Dermis blood vessel endothelial cell (primary cell): ENCODE measurements at places on chromosomes 3 and 15.

GRCh38 chr15:36062357-36062756, 516.4 kb upstream of the DPH6 start:
- no peak for DNase-seq

DNA sequence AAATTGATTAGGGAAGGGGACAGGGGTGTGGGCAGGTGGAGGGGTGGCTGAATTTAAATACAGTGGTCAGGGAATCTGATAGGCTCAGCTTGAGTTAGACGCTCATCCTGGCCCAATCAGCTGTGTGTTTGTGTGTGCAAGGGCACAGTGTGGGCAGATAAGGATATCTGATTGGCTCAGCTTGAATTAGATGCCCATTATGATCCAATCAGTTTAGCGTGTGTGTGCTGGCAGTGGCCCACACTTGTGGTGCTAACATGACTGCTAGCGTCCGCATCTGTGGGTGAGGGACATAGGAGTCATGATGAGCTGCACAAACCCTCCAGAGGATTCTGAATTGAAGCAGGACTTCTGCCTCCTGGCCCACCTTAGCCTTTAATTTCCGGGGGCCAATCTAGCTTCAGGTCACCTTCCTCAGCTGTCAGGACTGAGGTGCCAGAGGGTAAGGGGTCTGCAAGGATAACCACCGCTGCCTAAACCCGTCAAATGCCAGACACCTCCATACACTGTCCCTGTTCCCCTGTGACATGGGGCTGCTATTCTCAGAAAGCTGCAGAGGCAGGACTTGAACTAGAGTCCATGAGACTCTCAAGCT, 97.3 kb downstream of the CORO2B start:
- no peak for DNase-seq

- DNase-seq: peak; percentile 73
These were observed 244.1 kb downstream of the SLCO3A1 start for GRCh38 chr15:92097474-92098178.

DNA sequence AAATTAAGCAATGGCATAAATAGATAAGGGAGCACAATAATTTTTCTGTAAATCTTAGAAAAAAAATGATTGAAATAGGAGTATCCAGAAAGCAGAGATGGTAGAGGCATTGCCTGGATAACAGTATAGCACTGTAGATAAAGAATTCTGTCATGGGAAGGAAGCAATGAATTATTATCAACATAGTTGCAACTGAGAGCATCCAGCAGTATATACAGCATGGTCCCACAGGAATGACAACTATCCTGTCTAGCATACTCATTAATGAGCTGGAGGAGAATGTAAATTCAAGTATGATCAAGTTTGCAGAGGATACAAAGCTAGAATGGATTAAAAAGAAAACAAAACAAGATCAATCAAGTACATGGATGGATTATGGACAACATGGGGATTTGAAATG, 90.8 kb downstream of the DPH6 start:
- no peak for DNase-seq

DNA sequence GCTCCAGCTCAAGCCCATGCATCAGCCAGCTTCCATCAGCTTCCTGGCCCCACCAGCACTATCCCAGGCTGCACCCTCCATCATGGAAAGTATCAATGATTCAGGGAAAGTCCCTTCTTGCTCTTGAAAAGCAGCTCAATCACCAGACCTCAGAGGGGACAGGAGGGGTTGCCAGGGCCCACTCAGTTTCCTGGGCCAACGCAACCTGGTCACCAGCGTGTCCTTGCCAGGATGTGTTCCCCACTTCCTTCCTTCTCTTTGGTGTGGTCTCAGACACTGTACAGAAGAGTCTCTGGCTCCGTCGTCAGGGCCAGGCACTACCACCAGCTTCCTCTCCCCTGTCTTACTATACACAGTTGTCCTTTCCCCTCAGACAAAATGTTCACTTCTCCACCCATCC, 3.0 kb downstream of the HDC start:
- no peak for DNase-seq

DNA sequence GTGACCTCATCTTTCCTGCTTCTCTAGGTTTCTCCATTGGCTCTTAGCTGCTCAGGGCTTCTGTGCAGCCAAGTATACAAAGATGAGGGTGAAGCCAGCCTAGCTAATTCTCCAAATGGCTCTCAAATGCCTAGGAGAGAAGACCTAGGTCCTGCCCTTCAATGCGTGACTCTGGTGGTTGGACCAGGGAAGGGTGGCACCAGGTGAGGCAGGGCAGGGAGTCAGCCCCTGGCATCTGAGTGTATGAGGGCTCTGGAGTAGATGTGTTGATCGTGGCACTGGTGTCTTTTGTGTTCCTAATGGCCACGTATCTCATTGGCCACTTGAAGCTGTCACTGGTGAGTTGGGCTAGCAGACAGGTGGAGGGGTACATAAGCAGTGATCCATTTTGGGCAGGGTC, 59.8 kb downstream of the PDIA5 start:
- DNase-seq: no peak

- DNase-seq: no peak
These were observed 12.2 kb downstream of the TBL1XR1 start for GRCh38 chr3:177185035-177185574.

GRCh38 chr3:76554707-76555106, 485.2 kb upstream of the ROBO2 start:
- DNase-seq: no peak

GRCh38 chr3:99741588-99741987, 76.1 kb upstream of the CMSS1 start:
- DNase-seq: no peak

DNA sequence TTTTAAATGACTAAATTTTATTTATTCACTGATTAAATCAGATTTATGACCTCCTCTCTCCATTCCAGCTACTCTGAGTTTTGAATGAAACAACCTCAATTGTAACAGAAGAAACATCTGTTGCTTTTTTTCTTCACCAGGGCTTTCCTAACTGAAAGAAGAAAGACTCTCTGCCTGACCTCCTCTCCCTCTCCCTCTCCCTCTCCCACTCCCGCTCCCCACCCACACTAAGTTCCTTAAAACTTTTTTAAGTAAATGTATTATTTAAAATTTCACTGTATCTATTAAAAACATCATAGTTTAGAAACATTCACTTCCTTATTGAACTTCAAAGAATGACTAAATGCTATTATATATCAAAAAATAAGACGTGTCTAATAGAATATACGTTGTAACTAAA, 122.0 kb downstream of the TFDP2 start:
- DNase-seq: no peak

DNA sequence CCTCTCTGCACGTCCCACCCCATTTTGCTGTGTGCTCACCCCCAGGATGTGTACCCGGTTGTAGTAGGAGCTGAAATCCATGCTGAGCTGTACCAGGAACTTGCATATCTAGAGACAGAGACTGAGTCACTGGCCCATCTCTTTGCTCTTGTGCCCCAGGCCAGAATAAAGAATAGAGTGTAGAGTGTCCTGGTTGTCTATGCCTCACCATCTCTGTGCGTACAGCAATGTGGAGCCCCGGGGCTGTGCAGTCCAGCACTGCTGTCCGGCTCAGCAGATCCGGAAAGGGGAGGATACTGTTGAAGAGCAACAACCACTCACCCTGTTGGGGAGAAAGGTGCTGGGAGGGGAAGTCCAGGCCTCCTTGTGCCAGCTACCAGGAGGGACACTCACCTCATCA, 2.6 kb downstream of the DALRD3 start:
- no peak for DNase-seq
